ENCODE measurements at places on chromosomes 12 and 14. TPM values are rescaled to one million over a fixed set of nuclear protein-coding genes. Genes with fewer than 3 reads are reported as not detected.

- DNase-seq, result no peak
Observed at GRCh38 chr12:116919706-116920485, 9.1 kb downstream of the FBXW8 start.

- no peak for DNase-seq
Observed at GRCh38 chr12:106176560-106176959, 37.8 kb upstream of the NUAK1 start.

Gene LRRK2
- 13.7 TPM for total RNA-seq

Gene APOLD1
- 23.4 TPM for total RNA-seq
